ENCODE measurements at places on chromosomes 12 and 14.

GRCh38 chr14:89907655-89908054 is 46.9 kb downstream of the EFCAB11 start:
- DNase-seq = no peak

- no peak for DNase-seq
Measured at GRCh38 chr14:56884617-56885016, 74.3 kb upstream of the OTX2 start.

GRCh38 chr12:124608450-124608870 is 41.0 kb upstream of the NCOR2 start:
- DNase-seq = no peak

GRCh38 chr14:106845286-106846087 is 1319.1 kb downstream of the TMEM121 start:
- DNase-seq = peak; percentile 12

Data from thyroid gland (tissue), 4 donors.